GM10248 (cell line): ENCODE measurements at places on chromosomes 12 and 14.

- peak; percentile 13 for DNase-seq
Observed at GRCh38 chr12:42143452-42144157, 1.1 kb downstream of the GXYLT1 start.

DNA sequence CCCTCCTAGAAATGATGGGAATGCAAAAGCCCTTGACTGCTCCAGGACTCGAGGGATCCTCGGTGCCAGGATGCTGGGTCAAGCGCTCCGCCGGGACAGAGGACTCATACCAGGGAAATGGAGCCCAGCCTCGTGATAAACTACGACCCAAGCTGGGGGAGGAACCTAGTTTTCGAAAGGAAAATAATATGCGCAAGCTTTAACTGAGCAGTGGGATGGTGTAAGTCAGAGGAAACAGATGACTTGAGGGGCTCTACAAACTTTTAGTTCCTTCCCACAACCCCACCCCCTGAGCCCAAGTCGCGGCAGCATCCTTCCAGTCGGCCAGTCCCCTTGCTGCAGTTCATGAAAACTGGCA, 654 bp upstream of the SUPT16H start:
- DNase-seq, result no peak

- DNase-seq, result no peak
Observed at GRCh38 chr12:80165746-80166145, 66.4 kb downstream of the OTOGL start.

- DNase-seq, result no peak
Observed at GRCh38 chr14:71181215-71182003, 274.1 kb downstream of the PCNX1 start.

DNA sequence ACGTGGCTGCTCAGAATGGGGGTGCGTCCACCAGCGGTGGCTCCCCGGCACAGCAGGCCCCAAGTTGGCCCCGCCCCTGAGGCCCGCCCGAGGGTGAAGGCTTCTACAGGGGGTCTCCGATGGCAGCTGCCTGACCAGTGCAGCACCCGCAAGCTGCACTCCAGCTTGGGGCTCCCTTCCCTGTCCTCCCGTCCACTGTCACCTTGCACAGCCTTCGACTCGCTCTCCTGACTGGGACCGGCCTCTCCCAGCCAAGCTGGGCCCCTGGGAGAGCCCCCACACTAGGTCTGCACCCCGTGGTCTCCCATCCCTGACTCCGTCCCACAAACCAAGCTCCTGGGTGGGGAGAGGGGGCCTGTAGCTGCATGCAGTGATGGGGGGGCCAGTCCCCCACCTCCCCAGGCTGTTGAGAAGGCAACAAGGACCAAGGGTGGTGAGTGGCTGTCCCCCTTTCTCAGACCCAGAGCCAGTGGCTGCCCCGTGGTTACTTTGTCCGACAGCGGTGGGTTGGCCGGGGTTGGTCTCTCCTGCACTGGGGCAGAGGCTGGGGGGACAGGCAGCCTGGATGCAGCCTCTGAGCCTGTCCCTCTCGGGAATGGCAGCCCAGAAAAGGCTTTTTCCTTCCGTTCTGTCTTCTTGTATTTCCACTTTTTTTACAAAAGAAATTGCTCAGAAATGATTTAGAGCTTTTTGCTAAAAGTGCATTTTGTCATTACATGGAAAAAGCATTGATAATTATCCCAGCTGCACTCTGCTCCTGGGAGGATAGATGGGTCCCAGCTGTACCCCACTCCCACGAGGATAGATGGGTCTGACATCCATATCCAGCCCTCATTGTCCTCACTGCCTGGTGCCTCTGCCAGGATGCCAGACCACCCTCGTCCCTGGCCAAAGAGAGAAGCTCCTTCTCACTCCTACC, 217.0 kb downstream of the KIF26A start:
- DNase-seq, result no peak

- no peak for DNase-seq
Observed at GRCh38 chr12:111505601-111506036, 93.5 kb downstream of the ATXN2 start.

- peak; percentile 35 for DNase-seq
Observed at GRCh38 chr12:122421187-122421820, 1.2 kb downstream of the CLIP1 start.

DNA sequence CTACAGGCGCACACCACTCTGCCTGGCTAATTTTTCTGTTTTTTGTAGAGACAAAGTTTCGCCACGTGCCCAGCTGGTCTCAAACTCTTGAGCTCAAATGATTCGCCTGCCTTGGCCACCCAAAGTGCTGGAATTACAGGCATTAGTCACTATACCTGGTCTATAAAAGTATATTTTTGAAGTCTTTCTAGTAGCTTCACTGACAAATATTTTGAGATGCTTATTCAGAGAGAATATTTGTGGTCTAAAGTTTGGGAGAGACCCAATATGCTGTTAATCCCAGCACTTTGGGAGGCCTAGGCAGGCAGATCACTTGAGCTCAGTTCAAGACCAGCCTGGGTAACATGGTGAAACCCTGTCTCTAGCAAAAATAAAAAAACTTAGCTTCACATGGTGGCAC, 22.0 kb upstream of the PPP1R12A start:
- DNase-seq, result no peak

- no peak for DNase-seq
Observed at GRCh38 chr14:99378782-99379214, 101.9 kb downstream of the SETD3 start.

- no peak for DNase-seq
Observed at GRCh38 chr14:74611650-74612349, at the start of gene LTBP2. LTBP2 (minus strand) TSS chr14:74612237; CDS start chr14:74611944, 293 bp downstream.

DNA sequence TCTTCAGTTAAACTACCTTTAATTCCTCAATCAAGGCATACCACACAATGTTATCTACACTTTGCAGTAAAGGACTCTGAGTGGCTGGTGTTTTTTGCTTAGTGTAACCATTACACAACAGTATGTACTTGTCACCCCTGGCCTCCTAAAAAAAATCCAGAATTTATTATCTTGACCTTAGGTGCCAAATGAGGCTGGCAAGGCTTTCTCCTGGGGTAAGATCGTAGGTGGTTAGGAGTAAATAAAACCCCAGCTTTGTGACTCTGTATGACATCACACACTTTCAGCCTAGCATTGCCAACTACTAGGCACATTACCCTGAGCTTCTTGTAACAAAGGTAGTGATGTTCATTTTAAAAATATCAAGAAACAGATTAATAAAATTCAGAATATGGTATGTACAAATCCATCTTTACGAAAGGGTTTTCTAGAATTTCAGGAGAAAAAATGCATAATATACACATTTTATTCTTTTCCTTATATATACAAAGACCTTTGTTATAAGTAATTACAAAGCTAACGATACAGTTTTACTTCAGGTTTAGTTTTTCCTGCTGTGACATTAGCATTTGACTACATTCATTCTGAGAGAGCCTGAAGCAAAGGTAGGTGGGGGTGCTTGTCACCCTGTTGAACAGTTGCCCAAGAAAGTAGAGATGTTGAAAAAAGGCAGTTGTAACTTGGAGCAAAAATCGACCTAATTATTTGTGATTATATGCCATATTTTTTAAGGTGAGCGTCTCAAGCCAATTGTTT, 13.5 kb downstream of the TCL1A start:
- no peak for DNase-seq

DNA sequence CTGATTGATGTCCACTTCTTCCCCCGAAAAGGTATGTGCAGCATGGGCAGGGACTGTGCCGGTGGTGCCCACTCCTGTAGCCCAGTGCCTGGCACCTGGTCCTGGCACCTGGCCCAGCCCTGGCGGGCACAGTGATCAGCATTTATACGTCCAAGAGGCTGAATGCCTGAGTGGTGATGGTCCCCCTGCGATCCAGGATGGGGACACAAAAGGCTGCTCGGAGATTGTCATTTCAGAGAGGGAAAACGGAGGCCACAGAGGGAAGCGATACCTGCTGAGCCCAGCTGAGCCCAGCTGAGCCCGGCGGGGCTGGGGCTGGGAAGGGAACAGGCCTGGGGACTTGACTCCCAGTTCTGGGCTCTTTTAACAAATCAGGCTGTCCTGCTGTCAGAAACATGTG, 55.8 kb downstream of the PRIMA1 start:
- no peak for DNase-seq

DNA sequence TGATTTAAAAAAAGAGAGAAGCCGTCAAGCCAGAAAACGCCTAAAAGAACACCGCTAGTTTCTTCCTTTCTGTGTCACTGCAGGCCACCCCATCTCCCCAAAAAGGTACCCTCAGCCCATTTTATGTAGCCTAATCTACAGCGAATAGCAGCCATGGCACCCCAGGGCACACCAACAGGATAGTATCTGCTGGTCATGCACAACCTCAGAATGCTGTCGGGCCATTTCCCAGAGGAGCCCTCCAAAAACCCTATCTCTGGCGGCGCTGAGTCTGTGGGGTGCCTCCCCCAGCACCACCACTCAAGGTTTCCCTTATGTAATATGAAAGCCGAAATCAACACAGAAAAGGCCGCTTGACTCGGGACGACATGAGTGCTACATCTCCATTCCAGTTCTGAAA, 98.9 kb downstream of the BCL11B start:
- no peak for DNase-seq

GRCh38 chr12:124780752-124781685, 82.6 kb downstream of the SCARB1 start:
- no peak for DNase-seq

DNA sequence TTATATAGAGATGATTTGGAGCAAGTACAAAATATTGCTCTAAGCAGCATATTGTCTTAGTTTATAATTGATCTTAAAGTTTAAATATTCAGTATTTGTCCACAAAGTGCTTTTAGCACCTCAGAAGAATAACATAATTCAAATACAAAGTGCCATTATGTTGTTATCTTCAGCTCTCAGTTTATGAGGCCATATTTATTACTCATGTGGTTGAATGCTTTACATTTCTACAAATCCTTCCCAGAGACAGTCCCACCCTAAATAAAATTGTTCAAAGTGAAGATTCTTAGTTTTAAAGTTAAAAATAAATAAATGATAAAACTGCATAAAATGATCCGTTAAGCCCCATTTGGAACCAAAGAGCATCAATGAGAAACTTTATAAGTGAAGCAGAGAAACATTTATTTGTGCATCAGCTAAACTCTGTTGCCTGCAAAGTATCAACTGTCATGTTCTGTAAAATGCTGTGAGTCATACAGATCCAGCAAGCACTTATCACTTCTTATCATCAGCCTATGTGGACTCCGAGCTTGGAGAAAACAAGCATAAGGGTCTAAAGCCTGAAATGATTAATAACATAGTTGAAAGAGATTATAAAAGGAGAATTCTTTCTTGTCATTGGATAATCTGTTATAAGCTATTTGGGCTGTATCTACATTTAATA, 218.9 kb downstream of the ADAMTS20 start:
- no peak for DNase-seq

- DNase-seq, result no peak
Observed at GRCh38 chr14:101070540-101071492, 167.3 kb upstream of the RTL1 start.
